Sigmoid colon (tissue), 7 donors: ENCODE measurements at places on chromosomes 4 and X. TPM values are rescaled to one million over a fixed set of nuclear protein-coding genes. Genes with fewer than 3 reads are reported as not detected.

DNA sequence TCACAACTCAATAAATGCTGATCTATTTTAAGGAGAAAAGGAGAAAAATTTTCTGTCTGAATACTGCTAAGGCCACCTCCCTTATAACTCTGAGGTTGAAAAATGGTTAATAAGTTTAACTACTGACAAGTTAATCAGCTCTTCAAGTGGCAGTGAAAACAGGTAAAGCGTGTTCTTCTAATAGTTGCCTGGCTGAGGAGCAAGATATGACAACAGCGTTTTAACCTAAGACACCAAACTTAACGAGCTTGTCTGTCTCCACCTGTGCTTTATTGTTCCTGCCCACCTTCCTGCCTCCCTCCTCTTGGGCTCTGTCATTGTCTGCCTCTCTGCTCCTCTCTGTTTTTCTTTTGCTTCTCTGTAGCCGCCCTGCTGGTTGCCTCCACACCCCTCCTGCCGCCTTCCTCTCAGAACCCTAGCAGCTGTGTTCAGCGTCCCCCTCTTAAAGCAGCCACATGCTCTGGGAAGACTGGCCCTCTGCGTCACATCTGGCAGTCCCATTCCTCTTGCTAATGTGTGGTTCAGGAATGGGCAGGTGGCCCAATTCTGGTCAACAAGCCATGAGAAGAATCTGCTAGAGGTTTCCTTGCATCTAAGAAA, 4.3 kb upstream of the TSPAN5 start:
- DNase-seq: no peak

Gene RTL5
- polyA plus RNA-seq: 0.46 TPM

Gene FREM3
- not detected for polyA plus RNA-seq

- DNase-seq: no peak
Observed at GRCh38 chr4:102139132-102139573, 206.1 kb downstream of the SLC39A8 start.

DNA sequence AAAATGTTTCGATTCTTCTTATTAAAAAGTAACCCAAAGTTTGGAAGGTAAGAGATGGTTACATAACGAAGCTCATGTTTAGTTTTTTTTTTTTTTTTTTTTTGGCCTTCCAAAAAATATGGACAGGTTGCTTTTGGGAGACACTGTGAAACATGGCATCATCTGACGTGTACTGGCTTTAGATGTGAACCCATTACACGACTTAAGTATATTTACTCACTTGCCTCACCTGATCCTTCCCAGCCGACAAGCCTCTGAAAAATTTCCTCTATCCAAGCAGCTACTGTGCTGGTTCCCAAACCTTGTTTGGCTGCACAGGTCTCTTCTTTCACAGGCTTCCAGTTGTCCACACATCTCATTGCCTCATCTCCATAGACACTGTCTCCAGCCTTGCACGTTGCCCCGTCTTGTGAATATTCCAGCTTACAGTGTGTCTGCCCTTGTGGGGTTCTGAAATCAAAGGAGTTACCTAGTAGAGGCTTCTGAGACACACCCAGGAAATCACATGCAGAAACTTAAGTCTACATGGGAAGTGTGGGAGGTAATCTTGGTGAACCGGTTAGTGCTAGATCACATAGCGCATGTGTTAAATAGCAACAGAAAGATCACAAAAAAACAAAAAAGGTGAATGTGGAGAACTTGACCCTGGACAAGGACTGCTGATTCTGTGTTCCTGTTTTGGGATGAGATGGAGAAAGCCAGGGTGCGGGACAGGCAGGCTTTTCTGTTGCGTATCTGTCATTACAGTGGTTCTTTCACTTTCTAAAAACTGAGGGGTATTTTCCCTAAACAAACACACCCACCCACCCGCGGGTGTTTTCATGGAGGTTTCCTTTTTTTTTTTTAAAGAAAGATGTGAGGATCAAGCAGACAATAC, 328.6 kb downstream of the ARHGAP10 start:
- no peak for DNase-seq

Gene UGT2A1
- polyA plus RNA-seq: not detected

GRCh38 chrX:21373001-21373400, 1.2 kb upstream of the CNKSR2 start:
- no peak for DNase-seq

DNA sequence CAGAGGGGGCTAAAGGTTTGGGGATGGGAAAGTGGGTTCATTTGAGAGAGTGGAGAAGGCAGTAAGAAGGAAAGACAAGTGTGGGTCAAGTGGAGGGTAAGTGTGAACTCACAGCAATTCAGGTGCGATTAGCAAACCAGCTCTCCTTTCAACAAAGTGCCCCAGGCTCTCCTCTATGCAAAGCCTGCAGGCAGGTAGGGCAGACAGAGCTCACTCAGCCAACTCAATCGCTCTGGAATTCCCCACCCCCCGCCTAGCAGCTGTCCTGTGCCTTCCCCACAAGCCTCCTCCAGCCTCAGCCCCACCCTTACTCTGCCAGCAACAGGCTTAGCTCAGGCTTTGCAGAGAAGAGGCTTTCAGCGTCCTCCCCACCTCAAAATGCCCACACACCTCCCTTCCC, 14.8 kb upstream of the MAMLD1 start:
- DNase-seq: no peak

Gene GNRHR
- polyA plus RNA-seq: not detected

DNA sequence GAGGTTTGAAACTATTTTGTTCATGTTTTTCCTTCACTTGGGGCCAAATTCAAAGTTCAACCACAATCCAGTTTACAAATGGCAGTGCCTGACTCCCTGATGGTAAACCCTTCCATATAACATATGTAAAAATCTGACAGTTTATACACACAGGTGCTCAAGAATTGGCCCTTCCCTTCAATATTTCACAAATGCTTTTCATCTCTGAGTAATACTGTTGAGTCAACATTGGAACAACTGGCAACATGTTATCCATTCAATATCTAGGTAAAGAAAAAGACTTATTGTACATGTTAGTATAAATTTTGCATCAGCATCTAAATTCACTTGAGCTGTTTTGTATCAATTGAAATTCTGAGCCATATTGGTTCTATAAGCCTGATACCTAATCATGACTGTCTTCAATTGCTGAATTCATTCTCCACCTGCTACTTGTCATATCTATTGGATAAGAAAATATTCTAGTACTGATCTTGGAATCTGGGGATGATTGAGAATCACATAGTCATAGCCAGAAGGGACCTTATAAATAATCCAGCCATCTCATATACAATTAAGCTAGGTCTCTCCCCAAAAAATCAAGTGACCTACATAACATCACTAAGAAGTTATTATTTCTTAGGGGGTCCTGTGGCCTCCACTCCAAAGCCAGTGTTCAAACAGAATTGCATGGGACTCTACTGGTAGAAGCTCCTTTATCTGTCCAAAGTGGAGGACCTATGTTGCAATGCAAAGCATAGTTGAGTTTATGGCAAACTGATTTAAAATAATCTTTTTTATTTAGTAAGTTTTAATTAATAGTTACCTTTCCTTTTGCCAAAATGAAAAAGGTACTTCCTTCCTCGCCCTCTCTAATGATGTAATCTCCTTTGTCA, 61.9 kb downstream of the PRKG2 start:
- DNase-seq: no peak

- no peak for DNase-seq
Observed at GRCh38 chr4:174408841-174409552, 113.3 kb downstream of the HPGD start.

Gene ZMAT1
- polyA plus RNA-seq: 0.23 TPM

GRCh38 chrX:66760651-66761050, 121.8 kb upstream of the EDA2R start:
- no peak for DNase-seq

Gene ARHGAP36
- not detected for polyA plus RNA-seq

Gene CDKL2
- not detected for polyA plus RNA-seq

GRCh38 chrX:81263059-81263458, 61.2 kb downstream of the SH3BGRL start:
- DNase-seq: no peak

- DNase-seq: no peak
Observed at GRCh38 chr4:122953924-122954323, 31.5 kb upstream of the NUDT6 start.

DNA sequence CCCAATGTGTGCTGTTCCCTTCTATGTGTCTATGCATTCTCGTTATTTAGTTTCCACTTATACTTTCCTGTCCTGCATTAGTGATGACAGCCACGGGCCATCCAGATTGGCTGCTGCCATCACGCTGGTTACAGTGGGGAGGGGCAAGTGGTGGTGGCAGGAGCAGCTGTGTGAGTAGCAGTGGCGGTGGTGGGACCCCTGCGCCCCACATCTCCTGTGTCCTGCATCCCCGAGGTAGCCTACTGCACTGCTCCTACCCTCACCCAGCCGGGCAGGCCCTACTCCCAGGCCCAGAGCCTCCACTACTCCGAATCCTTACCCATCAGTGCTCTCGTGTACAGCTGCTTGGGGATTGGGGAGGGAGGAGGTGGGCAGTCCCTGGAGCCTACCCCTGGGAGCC, 798.7 kb upstream of the AGA start:
- no peak for DNase-seq

Gene SLC9B1
- not detected for polyA plus RNA-seq

Gene GUCY1A1
- 10.0 TPM for polyA plus RNA-seq

Gene UGT2A3
- polyA plus RNA-seq: 28.0 TPM

GRCh38 chr4:931194-931959, 739 bp downstream of the GAK start:
- DNase-seq: no peak

GRCh38 chr4:71184195-71184781, 154.5 kb upstream of the SLC4A4 start:
- DNase-seq: no peak

GRCh38 chr4:10144966-10145365, 28.4 kb upstream of the WDR1 start:
- no peak for DNase-seq

- peak; percentile 76 for DNase-seq
Observed at GRCh38 chr4:113809311-113809710, 47.8 kb upstream of the CAMK2D start.

GRCh38 chr4:114109776-114110175, 130.3 kb upstream of the ARSJ start:
- DNase-seq: no peak

DNA sequence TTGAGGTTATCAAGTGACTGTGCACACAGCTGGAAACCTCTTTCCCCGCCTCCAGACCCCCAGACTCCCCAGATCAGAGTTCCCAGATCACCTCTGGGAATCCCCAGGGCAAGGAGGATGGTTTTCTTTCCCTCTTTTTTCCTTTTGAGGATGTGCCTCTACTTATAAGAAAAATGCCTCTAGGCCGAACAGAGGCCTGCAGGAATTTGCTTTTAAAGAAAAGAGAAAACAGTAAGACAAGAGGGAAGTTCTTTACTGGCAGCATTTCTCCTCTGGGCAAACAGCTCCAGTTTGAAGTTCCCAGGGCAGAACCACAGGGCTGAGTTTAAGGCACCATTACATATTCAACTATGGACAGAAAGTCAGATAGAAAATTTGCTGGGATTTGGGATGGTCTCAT, 837.9 kb upstream of the LCORL start:
- DNase-seq: no peak

GRCh38 chr4:15396157-15396800, 31.6 kb upstream of the C1QTNF7 start:
- no peak for DNase-seq

DNA sequence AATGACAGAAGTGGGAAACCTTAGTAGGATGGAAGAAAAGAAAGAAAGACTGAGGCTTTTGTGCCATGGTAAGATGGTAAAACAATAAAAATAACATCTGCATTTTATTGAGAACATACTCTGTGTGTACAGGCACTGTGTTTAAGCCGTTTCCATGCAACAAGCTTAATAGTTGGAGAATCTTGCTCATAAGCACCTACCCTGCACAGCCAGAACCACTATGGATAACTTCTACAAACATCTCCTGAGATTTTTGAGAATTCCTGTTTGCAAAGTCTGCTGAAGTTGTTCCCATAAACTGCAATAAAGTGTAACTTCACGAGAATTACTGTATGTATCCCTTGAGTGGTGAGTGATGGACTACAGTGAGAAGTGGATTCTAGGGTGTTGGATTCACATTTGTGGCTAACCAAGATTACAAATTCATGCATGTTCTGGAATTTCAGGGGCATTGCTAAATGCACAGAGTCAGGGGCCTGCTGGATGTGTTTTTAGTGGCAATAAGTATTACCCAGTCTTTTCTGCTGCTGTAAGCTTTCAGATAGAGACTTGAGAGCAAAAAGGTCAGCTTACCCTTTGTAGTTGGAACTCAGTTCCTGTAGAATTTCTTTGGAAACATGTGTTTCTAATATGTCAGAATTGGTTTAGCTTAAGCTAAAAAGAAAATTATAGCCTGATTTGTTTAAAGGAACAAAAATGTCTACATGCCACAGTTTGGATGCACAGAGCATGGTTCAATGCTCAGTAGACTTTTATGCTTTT, 132.5 kb downstream of the AFF1 start:
- no peak for DNase-seq

DNA sequence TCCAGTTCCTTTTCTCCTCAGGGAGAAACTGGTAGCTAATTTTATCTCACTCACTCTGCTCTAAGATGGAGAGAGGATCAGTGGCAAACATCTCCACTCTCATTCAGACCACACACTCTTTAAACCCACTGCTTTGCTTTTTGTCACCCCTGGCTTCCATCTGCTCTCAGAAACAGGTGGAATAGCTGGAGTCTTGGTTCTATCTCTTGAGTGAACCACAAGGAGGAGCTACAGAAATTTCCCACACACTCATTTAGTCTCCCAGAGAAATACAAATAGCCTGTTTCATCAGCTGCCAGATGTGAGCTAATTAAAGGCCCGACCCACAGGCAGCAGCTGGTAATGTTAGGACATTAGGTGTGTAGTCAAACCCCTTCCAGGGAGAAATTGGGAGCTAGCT, 96.6 kb downstream of the STPG2 start:
- DNase-seq: no peak

Gene USP26
- not detected for polyA plus RNA-seq

Gene MID2
- polyA plus RNA-seq: 3.0 TPM

DNA sequence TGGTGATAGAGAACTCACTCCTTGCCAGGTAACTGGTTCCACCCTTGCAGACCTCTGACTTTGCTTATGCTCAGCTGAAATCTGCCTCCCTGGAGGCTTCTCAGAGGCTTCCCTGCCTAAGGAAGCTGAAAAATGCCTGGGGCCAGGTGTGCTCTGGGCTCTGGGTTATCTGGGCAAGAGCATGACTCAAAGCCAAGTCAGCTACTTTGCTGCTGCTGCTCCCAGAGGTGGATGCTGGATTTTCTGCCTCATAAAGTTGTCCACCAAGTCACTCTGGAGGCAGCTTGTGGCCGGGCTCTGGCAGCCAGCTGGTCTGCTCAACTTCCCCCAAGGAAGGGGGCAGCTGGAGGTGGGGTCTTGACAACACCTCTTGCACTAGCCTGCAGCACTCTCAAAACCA, 132.7 kb downstream of the PJA1 start:
- no peak for DNase-seq

Gene PLK4
- 4.2 TPM for polyA plus RNA-seq

Gene FMR1NB
- polyA plus RNA-seq: not detected
